AML-193 (cell line): ENCODE measurements at places on chromosomes 4 and X.

DNA sequence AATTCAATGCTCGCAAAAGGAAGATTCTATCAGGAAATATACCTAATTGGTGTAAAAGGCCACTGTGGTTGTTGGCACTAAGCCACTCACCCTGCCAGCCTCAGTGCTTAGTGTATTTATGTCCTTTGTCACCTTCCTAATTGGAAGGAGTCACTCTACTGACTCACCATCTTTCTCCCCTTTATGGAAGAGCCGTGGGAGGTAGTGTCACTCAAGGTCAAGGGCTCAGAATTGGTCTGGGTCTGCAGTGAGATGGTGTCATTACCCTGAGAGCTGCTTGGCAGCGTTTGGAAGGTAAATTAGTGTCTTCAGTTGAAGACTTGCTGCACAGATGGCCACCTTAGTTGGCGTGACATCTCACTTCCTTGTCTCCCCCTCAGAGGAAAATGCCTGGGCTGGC lies 41.7 kb upstream of the CDKN2AIP start:
- DNase-seq: no peak

DNA sequence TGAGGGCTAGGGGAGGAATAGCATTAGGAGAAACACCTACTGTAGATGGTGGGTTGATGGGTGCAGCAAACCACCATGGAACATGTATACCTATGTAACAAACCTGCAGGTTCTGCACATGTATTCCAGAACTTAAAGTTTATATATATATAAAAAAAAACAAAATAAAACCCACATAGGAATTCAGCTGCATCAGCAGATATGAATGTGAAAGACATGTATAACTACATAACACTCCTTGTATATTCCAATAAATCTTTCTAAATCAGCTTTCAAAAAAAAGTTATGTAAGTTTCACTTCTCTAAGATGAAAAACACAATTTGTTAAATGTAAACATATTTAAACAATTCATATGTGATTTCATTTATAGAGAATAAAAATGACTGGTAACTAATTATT lies 6.0 kb downstream of the GC start:
- no peak for DNase-seq

- no peak for DNase-seq
These were observed 79.3 kb downstream of the SLC16A2 start for GRCh38 chrX:74500555-74500954.

GRCh38 chr4:103193457-103193856 lies 4.7 kb downstream of the CENPE start:
- no peak for DNase-seq

DNA sequence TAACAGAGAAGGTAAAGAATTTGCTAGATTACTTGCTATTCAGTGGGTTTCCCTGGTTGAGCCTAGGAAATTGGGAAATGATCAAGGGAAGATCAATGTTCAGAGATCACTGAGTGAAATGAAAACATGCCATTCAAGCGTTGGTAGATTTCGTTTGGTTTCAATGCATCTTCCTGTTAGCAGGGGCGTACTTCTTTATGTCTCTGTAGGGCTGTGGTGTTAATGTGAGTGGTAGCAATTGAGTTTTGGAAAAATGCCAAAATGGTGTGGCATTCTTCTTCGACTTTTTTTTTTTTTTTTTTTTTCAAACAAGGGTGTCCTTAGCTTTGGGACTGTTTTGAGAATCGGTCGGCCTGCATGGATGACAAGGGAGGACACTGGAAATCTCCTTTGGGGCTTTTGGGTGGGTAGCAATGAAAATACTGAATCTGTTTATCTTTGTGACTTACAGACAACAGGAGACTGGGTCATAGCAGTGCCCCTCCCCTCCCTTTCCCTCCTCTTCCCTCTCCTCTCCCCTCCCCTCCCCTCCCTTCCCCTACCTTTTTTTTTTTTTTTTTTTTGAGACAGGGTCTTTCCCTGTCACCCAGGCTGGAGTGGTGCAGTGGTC lies 50.4 kb downstream of the SPRY1 start:
- no peak for DNase-seq

GRCh38 chr4:124025428-124025827 lies 628.8 kb downstream of the SPRY1 start:
- no peak for DNase-seq

- DNase-seq: no peak
These were observed 13.1 kb upstream of the NDST4 start for GRCh38 chr4:115126491-115126890.

DNA sequence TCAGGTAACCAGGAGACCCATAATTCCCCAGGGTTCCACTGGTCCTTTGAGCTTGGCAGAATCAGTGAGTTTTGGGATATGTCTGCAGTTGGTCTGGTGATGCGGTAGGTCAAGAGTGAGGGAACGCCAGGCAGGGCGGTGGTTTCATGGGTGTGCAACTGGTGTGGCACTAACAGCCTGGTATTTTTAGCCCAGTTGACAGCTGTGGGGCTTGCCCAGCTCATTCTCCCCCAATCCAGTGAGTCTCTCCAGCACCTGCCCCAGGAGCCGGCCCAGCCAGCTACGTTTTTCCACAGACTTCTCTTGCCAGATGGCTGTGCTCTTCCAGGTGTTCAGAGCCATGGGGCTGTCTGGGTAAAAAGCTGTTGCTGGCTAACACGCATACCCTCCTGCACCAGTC lies 1019.9 kb downstream of the CCSER1 start:
- DNase-seq: no peak

DNA sequence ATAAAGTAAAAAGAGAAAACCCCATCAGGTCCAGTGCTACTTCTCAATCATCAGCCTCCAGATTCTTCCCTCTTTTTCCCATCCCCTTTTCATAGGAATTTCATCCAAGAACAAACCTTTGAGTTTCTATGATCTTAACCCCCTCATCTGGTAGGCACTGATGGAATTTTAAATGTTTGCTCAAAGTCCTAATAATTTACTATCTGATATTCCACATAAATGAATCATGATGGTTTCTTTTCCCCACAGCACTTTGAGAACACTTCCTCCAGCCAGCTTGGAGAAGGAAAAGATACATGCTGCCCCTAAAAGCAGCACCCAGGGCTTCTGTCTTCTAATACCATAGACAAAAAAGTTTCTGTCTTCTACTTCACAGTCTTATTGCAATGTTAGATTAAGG lies 19.4 kb upstream of the KLHL8 start:
- DNase-seq: no peak

DNA sequence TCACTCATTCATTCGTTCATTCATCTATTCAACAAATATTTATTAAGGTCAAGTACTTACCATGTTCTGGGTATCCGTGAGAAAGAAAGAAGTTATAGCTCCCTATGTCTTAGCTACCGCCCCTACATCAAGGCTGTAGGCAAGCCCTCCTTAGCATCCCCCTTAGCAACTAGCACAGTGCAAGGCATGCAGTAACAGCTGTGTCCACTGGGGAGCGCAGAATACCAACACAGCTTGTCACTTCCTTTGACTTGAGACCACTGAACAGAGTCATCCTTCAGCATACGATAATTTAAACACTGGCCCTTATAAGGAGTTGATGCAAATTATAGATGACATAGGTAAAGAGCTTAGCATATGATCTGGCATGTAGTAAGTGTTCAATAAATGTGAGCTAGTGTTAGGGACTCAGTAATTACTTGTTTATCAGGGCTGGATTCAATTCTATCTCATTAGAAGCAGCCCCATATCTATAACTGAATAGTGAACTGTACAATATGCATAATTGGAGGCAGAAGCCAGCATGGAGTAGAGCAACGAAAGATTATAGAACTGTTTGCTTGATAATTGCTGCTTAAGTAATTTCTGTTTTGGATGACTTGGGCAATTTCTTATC lies 8.7 kb downstream of the KIAA1210 start:
- DNase-seq: peak; percentile 1

DNA sequence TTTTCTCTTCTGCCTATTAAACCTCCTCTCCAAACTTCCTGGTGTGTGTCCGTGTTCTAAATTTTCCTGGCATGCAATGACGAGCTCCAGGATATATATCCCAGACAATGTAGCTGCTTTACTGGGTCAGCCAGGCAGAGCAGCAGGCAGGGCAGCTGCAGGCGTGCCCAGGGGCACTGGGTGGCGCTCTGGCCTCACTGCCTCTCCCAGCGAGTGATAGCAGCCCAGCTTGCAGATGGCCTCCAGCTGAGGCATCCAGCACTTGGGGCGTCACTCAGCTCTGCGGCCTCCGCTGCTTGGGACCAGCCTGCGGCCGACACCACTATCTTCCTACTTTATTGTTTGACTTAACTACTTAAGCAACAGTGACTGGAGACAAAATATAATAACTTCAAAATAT lies 23.0 kb upstream of the UBA6 start:
- DNase-seq: no peak
